ENCODE measurements at places on chromosomes 6 and 20. TPM values are rescaled to one million over a fixed set of nuclear protein-coding genes. Genes with fewer than 3 reads are reported as not detected.

DNA sequence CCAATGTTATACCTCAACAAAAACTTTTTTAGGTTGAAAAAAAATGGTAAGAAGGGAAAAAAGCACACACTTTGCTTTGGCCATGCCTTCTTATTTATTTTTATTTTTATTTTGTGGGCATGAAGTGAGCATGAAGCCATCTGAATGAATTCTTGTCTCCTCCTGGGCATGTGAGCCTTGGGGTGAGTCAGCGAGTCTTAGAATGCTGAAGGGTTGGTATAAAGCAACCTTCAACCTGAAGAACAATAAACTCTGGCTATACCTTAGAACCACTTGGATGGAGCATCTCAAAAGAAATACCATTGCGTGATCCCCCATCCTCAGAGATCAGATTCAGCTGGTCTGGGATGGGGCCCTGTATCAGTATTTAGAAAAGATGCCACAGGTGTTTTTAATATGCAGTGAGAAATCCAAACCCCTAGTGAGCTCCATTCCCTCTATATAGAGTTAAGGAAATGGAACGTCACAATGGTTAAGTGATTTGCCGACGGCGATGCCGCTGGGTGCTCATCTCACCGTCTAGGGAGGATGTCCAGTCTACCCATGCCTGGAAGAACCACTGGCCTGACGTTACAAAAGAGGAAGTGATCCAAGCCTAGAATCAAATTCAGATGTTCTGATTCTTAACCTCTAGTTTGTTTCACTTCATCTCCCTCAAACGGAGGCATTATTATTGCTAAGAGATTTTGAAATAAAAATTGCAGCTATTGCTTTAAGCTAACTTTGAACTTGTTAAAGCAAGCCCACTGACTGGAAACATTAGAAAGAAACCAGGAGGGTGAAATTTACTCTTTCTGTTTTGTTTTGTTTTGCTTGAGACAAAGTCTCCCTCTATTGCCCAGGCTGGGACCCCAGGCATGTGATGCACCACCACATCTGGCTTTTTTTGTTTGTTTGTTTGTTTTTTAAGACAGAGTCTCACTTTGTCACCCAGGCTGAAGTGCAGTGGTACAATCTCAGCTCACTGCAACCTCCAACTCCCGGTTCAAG, 67.1 kb downstream of the EDN1 start:
- DNase-seq, result no peak

GRCh38 chr6:143542888-143543287, 31.4 kb upstream of the FUCA2 start:
- DNase-seq, result no peak

DNA sequence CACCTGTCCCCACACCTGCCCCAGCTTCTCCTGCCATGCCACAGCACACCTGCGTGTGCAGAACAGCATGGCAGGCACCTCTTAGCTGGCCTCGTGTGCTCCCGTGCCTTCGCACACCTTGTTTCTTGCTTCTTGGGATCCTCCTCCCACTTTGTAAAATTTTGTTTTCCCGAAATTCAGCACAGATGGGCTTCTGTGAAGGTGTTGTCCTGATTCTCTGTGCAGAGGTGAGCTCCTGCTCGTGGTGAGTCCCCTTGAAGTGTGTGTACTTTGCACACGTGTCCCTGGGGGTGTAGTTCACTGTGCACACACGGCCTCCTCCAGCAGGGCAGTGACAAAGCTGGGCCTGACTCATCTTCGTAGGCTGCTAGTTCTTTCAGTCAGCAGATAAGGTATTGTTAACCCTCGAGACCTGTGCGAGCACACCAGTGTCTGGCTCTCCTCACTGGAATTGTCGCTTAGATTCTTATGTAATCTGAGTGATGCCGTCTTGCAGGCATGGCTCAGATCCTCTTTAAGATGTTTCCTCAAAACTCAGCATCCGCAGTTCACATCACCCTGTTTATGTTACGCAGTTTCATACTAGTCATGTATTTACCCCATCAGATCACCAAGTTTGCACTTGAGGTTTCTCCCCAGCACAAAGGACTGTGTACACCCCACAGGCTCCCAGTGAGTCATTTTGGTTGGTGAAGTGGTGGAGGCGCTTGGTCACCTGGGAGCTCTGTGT, 77.7 kb downstream of the CDYL start:
- peak; percentile 37 for DNase-seq

DNA sequence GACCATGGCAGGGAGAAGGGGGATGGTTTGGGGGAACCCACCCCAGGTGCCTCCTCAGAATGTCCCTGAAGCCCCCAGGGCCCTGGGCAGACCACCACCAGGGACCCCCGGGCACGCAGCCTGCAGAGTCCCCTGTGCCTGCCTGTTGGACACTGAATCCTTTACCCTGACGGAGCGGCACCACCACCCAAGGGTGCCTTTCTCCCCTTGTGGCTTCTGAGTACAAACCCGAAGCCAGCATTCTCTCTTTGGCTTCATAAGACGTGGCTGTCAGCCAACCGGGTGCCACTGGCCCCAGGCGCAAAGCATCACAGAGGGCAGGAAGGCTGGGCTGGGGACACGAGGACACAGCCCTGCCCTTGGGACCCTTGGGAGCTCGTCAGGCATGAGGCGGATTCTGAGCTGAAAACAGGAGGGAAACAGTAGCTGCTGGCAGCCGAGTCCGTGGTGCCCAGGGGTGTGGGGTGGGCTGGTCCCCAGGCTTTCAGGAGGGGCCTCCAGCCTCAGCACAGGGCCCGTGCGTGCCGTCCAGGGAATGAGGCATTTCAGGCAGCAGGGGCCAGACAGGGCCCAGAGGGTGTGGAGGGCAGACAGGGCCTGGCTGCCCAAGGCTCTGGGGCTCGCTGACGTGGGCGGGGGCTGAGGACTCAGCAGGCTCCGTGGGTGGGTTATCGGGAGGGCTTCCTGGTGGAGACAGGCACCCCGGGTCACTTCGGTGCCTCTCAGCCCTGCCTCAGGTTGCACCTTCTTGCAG, 3.5 kb downstream of the COL9A3 start:
- DNase-seq, result no peak

- no peak for DNase-seq
Observed at GRCh38 chr20:60258255-60258863, 300.1 kb downstream of the CDH26 start.

GRCh38 chr20:25549843-25550477, 35.4 kb downstream of the NINL start:
- DNase-seq, result no peak

GRCh38 chr6:81892891-81893290, 140.4 kb upstream of the TENT5A start:
- DNase-seq, result no peak

DNA sequence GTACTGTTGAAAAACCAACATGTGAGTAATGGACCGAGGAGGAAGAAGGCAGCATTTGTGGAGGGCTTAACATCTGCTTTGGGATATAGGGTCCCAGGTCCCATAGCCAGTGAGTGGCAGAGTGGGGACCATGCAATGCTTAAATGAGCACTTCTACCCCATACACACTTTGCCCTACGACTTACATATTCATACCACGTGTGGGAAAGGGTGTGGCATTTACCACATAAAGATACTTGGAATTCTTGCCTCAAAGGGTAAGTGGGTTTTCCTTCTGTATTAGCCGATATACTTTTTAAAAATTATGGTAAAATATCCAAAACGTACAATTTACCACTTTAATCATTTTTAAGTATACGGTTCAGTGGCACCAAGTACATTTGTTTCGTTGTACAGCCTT, 199.3 kb downstream of the BACH2 start:
- DNase-seq, result no peak

DNA sequence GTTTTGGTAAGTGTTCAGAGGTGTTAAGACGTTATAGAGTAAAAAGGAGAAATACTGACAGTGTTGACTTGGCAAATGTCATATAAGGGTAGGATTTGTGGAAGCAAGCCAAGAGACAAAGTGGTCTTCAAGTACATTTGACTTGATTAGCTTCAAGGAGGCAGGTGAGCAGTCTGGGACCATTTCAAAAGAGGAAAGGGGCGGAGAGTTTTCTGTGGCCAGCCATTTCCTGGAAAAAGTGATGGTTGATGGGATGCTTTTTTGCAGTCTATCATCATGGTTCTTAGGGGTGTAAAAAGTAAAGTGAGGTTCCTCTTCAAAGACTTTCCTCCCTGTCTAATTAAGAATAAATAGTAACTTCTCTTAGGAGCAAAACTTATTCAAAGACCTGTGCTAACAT, 28.7 kb downstream of the FKBP1A start:
- peak; percentile 59 for DNase-seq

FAM209B gene
- 1.0 TPM for total RNA-seq

DNA sequence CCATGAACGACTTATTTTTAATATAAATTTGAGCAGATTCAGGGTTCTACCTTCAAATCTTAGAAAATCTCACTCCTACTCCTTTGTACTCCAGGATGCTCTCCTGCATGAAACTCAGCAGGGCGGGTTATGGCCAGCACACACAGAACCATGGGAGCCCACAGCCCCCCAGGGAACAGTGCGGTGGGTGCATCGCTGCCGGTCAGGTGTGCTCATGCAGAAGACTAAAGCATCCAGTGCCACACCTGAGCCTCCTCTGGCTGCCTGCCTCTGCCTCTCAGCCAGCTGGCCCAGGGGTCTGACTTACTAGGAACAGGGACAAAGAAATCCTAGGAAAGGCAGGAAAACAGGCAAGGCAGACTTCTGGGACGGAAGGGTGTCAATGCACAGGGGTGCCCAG, 31.8 kb downstream of the EZR start:
- no peak for DNase-seq

BRPF3 gene
- total RNA-seq, result 20.9 TPM

DNA sequence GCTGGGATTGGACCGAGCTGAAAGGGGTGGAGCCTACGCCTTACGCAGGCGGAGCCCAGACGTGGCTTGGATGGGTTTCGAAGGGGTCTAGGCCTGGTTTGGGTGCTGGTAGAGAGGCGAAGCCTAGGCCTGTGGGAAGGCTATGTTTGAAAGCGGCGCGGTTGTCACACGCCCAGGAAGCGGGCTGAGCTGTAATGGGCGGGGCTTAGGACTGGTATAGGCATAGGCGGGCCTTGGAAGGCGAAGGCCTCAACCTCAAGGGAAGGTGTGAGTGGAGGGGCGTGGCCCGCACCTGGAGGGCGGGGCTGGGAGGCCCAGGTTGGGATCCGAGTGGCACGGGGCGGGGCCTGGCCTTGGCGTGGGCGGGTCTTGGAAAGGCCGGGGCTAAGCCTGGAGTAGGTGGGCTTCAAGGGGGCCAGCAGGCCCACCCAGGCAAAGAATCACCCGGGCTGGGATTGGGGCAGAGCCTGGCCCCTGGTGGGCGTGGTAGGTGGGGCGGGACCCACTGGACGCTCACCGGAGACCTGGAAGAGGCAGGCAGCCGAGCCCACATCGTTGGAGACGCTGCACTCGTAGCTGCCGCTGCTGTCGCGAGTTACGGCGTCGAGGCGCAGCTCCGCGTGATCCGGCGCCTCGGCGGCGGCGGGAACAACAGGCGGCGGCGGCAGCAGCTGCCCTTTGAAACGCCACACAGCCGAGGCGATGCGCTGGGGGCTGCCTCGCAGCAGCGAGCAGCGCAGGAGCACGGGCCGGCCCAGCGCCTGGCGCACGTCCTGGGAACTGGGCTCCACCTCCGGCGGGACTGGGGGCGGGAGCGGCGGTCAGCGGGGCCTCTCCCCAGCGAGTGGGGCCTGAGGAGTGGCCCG, 49.0 kb downstream of the MDGA1 start:
- peak; percentile 61 for DNase-seq

GRCh38 chr6:135411339-135411738, 86.2 kb downstream of the AHI1 start:
- no peak for DNase-seq

DNA sequence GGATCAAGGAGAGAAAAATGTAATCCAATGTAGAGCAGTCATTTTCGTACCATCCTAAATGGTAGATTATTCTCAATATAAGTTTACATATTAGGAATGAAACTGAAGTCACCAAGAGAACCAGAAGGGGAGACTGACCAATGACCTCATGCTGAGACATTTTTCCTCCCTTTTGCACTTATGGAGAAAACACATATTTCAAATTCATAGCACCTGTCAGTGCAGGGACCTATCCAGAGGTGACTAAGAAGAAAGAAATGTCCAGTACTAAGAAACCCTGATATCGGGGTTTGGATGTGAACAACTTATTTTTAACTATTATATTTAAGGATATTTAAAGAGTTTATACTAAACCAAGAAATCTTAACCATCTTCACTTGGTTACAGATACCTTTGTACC, 16.6 kb upstream of the LYRM2 start:
- DNase-seq, result no peak

- no peak for DNase-seq
Observed at GRCh38 chr6:93088621-93089501, 330.5 kb downstream of the EPHA7 start.

- DNase-seq, result no peak
Observed at GRCh38 chr20:18042229-18042628, 15.5 kb downstream of the OVOL2 start.

CST4 gene
- not detected for total RNA-seq

GRCh38 chr20:1255675-1256074, 10.4 kb upstream of the SNPH start:
- no peak for DNase-seq

- DNase-seq, result peak; percentile 41
Observed at GRCh38 chr6:27669624-27670301, 196.9 kb upstream of the ZNF184 start.

GRCh38 chr6:131532580-131533039, 40.4 kb upstream of the ARG1 start:
- peak; percentile 82 for DNase-seq

- no peak for DNase-seq
Observed at GRCh38 chr6:63278916-63279315, 40.9 kb downstream of the LGSN start.

DNA sequence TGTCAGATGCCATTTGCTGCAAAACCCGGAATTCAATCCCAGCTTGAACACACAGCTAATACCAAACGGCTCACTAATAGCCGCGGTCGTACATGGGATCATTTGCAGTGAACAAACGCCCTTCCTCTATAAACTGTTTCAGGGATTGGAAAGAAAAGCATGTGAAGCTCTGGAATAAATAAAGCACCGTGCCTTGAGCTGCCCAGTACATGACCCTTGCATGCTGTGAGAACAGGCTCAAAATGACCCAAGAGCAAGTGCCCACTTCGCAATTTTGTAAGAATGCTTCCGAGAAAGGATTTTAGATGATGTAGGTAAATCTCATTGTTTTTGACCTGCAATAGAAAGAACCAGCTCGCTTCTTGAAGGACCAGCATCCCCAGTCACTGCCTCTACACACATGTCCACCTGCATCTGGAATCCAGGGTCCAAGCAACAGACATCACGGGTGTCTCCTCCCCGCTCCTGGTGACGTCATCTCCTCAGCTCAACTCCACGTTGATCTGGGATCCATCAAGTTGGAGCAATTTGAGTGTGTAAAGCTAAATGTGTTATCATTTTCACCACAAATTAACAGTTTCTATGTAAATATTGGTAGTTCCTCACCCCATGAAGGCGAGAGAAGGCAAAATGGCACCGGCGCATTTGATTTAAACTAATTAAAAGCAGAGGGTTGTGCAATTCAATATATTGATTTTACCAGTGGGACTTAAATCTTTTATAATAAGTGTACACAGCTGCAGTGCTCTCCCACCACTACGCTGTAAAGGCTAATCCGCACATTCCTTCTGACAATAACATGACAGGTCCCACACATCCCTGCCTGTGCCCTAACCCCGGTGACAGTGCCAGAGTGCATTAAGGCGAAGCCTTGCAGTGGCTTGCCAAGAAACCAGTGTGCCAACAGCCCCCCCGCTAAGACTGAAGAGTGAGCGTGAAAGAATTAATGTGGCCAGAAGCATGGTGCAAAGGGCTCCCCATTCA, 6.2 kb downstream of the BMP7 start:
- DNase-seq, result no peak

LY6G5C gene
- 1.6 TPM for total RNA-seq

GINM1 gene
- 15.4 TPM for total RNA-seq

Data from activated CD8-positive, alpha-beta T cell treated with anti-CD3 and anti-CD28 coated beads for 36 hours (primary cell).